ENCODE measurements at places on chromosomes 6 and 20.

DNA sequence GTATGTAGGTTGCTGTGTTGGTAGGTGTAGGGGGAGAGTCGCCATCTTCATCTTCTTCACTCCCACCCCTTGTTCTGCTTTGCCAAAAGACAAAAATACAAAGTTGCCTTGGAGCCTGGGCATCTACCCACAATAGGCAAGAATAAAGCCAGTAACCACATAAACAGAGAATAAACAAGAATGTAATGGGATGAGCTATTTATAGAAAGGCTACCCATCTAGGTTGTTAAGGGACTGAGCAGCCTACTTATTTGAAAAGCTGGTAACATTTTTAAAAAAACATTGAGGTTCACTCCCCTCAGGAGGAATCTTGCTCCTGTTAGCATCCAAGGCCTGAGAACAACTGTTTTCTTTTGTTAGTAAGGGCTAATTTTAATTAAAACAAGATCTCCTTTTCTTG lies 301.4 kb upstream of the STXBP5 start:
- DNase-seq, result no peak

DNA sequence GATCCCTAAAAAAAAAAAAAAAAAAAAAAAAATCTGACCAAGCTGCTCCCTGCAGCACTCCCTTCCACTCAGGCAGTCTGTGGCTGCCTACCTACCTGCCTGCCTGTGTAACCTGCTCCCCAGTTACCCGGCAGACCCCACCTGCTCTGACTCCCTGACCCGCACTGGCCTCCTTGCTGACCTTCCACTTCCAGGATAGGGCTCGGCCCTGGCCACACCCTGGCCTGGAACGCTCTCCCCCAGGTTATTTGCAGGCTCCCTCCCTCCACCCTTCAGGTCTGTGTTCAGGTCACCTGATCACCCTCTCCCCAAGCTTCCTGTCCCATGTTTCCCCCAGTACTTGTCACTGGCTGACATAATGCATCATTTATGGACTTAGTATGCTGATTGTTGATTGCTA lies 134.3 kb downstream of the SLC23A2 start:
- DNase-seq, result no peak

DNA sequence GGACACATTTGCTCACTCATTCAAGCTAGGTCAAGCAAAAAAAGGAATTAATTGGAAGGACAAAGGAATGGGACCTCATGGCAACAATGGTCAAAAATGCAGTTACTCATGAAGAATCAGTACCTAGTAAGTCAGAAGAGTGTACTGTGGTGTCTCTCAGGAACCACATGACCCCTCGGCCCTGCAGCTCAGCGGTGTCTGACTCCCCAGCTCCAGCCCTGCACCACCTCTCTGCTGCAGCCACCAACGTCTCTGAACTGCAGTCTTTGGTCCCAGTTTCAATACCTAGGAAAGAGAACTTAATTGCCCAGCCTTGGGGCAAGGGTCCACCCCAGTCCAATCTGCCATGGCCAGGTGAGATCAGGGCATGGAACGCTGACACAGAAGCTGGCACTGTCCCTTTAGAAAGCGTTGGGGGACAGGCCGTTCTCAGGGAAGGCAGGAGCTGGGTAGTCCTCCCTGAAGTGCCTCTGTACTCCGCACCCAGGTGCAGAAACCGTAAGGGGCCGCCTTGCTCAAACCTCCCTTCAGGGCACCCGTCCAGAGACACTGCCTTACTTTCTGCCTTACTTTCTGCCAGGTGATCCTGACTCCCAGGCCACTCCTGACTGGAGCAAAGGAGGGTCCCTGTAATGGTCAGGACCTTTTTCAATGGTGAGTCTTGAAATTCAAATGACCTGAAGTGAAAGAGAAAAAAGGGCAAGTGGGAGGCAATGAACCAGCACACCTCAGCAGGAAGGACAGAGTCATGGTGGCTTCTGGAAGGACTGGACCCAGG lies 13.2 kb upstream of the NELFCD start:
- no peak for DNase-seq

- DNase-seq, result no peak
These were observed 304.5 kb downstream of the CD83 start for GRCh38 chr6:14422061-14422460.

- no peak for DNase-seq
These were observed 62.1 kb downstream of the STK35 start for GRCh38 chr20:2163757-2164156.

DNA sequence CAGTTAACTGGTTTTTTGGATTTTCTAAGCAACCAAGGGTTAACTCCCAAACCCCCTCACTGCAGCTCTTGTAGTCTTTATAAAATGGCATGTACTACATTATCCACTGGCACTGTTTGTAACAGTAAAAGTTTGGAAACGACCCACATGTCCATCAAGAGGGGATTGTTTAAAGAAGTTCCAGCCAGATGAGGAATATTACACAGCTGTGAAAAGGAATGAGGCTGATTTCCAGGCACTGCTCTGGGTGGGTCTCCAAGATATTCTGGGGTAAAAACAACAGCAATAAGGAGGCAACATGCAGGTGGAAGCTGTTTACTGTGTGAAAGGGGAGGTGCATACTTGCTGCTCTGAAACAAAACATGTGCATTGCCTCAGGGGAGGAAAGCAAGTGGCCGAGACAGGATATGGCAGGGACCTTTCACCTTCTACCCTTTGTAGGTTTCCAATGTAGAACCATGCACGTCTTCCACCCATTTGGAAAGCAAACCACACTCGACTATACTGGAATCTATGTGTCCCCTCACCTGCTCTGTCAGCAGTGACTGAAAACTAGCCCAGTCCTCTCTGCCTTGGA lies 51.9 kb downstream of the GRM4 start:
- no peak for DNase-seq

Measured in activated CD4-positive, alpha-beta memory T cell treated with anti-CD3 and anti-CD28 coated beads for 36 hours (primary cell).